Pons (tissue), 1 donor: ENCODE measurements at places on chromosomes 5 and 9.

- DNase-seq = no peak
Measured at GRCh38 chr5:123949807-123950340, 437.9 kb downstream of the CSNK1G3 start.

- no peak for DNase-seq
Measured at GRCh38 chr5:81665795-81666194, 85.1 kb downstream of the SSBP2 start.

- no peak for DNase-seq
Measured at GRCh38 chr5:154749491-154749890, 5.7 kb upstream of the LARP1 start.

GRCh38 chr9:134188386-134189144, 24.2 kb upstream of the RNU6ATAC start:
- no peak for DNase-seq

DNA sequence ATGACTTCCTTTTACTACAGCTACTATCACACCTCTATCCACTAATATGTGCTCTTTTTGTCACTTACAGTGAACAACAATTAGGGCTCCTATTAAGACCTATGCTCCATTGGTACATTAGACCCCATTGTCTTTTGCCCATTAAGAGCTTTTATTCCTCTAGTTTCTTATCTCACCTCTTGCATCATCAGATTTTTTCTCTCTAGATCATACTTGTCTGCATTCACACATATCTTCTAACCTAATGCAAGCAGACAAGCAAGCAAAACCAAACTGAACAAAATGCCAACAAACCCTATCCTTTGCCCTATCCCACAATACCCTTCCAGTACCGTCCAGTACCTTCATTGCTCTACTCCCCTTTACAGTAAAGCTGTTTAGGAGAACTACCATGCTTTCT, 10.1 kb upstream of the RBM27 start:
- DNase-seq = no peak

- DNase-seq = no peak
Measured at GRCh38 chr5:52623291-52623690, 164.4 kb upstream of the ITGA1 start.

GRCh38 chr9:35956651-35957050, 1.3 kb downstream of the OR2S2 start:
- no peak for DNase-seq

- DNase-seq = no peak
Measured at GRCh38 chr9:134846699-134847098, 33.9 kb upstream of the FCN2 start.

DNA sequence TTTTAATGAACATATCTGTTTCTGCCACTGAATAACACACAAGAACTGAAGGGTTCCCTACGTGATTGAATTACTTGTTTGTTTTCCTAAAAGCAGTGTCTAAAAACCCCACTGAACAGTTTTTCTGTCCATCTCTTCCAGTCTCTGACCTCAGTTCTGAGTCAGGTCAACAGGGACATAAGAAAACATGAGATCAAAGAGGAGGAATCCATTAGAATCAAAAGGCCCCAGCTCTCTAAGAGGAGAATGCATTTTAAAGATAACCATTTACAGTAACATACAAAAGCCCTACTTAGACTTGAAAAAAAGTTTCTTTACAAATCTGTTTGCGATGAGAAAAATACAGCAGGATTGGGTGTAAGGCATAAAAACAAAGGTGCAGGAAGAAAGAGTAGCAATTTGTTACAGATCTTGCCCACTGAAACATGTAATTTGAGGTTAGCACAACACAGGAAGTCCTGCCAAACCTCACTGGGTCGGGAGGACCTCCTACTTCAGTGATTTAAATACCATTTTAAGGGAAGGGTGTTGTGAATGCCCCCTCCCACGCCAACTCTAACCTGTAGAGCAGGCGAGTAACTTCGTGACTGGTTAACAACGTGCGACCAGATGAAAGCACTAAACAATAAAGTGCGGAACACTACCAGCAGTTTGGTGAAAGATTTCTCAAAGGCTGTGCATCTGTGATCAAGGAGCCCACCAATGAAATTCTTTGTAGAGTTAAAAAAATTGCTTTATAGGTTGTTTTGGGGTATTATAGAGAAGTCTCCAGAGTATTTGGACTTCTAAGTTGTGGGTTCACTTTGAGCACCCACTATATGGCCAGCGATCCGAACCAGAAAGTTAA, 1.3 kb downstream of the QSOX2 start:
- no peak for DNase-seq

GRCh38 chr9:128575469-128575868, 23.1 kb downstream of the SPTAN1 start:
- peak; percentile 56 for DNase-seq

DNA sequence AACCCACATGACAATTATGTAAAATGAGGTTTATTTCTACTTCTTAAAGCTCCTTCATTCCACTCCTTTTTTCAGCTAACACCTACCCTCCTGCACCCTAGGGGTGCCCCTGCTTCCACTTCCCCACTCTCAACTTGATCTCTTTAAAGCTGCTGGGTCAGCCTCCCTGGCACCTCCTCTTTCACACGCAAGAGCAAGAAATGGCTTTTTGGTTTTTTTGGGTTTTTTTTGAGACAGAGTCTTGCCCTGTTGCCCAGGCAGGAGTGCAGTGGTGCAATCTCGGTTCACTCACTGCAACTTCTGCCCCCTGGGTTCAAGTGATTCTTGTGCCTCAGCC, 64.4 kb downstream of the SUSD1 start:
- DNase-seq = no peak

DNA sequence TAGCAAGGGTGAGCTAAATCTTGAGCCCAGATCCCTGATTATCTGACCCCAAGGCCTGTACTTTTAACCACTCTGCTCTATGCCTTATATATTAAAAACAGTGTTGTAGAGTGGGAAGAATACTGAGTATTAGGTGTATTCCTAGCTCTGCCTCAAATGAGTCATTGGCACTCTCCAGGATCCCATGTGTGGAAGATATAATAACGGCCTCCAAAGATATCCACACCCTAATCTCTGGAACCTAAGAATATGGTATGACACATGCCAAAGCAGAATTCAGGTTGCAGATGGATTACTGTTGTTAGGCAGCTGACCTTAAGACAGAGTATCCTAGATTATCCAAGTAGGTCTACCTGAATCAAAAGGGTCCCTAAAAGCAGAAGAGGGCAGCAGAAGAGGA, 110.8 kb downstream of the ADRB2 start:
- DNase-seq = no peak

- no peak for DNase-seq
Measured at GRCh38 chr9:18058564-18059442, 415.1 kb upstream of the ADAMTSL1 start.

GRCh38 chr5:1445689-1446601, 705 bp upstream of the SLC6A3 start:
- DNase-seq = no peak

DNA sequence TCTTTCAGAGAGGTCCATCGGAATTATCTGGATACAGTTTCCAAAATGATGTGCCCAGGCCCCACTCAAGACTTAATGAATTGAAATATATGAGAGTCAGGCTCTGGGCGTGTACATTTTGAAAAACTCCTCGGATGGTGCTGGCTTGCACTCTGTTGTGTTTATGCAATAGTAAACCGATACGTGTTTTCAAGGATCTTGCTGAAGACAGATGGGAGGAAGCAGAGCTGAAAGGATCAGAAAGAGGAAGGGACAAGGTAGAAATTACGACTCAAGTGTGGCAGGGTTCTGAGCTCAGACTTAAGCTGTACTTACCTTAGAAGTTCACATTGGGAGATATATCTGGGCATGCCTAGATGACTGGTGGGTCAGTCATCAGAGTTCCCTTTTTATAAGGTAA, 13.7 kb upstream of the STOM start:
- no peak for DNase-seq

- no peak for DNase-seq
Measured at GRCh38 chr5:163914910-163915309, 409.5 kb downstream of the MAT2B start.

DNA sequence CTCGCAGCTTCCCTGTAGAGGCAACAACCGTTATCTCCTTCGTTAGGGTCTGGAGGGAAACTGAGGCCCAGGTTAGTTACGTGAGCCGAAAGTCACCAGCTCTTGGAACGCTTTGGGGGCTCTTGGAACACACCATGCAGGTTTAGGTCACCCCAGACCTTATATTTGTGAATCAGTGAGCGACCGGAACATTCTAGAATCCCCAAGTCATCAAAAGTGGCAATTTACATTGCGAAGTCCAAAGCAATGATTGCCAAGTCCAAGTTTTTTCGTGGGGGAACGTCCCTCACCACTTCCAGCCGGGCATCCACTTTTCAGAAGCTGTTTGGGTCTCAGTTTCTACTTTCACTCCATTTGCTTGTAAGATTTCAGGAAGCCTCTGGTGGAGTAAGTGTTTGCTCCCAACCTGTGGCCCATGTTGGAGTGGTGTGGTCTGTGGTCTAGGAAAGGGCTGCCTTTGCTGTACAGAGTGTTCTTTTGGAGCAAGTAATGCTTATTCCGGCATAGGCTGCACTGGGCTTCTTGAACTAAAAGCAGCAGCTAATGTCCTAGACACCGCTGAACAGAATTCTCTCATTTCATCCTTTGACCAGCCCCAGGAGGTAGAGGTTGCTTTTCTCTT, 32.8 kb upstream of the SPRY4 start:
- DNase-seq = peak; percentile 15

DNA sequence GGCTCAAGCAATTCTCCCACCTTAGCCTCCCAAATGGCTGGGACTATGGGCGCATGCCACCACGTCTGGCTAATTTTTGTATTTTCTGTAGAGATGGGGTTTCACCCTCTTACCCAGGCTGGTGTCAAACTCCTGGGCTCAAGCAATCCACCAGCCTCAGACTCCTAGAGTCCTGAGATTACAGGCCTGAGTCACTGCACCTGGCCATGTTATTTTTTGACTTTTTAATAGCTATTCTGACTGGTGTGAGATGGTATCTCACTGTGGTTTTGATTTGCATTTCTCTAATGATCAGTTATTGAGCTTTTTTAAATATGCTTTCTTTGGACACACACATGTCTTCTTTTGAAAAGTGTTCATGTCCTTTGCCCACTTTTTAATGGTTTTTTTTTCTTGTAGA, 38.2 kb downstream of the FBXW2 start:
- no peak for DNase-seq

- no peak for DNase-seq
Measured at GRCh38 chr9:134475011-134475790, 148.9 kb downstream of the RXRA start.

- no peak for DNase-seq
Measured at GRCh38 chr9:77015327-77016048, 4.0 kb upstream of the FOXB2 start.

DNA sequence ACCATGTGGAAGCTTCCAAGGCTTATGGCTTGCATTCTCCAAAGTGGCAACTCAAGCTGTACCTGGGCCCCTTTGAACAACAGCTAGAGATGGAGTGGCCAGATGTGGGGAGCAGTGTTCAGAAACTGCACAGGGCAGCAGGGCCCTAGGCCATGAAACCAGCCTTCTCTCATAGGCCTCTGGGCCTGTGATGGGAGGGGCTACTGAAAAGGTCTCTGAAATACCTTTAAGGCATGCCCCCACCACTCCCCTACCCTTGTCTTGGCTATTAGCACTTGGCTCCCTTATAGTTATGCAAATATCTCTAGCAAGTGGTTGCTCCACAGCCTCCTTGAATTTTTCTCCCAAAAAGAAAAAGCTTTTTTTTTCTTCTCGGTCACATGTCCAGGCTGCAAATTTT, 1014.6 kb downstream of the DTWD2 start:
- no peak for DNase-seq

DNA sequence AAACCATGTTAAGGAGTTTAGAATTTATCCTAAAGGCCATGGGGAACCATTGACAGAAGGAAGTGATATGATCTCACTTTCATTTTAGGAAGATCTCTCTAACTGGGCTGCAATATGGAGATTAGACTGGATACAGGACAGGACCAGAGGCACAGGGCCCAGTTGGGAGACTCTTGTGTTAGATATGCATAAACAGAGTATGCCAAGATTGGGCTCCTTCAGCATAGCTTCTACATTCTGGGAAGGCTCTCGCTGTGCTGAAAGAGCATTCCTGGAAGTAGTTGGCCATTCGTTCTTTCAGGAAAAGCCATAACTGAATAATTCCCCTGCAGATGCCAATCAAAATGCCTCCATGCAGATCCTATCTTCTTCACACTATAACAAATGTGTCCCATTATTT, 204.5 kb downstream of the CWC27 start:
- DNase-seq = no peak

DNA sequence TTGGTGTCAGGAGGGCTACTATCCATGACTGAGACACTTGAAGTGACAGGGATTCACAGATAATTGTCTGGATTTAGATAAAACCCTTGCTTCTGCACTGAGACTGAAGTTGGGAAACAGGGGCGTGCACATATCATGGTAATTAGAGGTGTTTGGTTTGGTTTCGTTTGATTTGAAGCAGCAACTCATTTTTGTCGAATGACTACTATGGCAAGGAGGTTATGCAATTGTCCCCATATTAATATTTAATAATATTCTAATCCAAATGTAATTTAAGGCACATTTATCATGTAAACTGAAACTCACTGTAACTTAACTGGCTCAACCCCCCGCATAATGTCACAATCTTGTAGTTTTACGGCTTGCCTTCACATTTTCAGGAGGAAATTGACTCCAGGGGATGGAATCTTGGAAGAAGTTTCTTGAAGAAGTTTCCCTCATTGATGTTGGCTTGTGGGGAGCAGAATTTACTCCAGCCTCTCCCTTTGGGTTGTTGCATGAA, 12.5 kb downstream of the ZNF366 start:
- no peak for DNase-seq

- no peak for DNase-seq
Measured at GRCh38 chr9:131704988-131705387, 34.9 kb downstream of the RAPGEF1 start.

GRCh38 chr5:167730121-167730520, 561.3 kb upstream of the WWC1 start:
- DNase-seq = no peak

GRCh38 chr9:133601746-133602145, 7.4 kb downstream of the FAM163B start:
- DNase-seq = no peak
